ENCODE measurements at places on chromosomes 1 and 21.

DNA sequence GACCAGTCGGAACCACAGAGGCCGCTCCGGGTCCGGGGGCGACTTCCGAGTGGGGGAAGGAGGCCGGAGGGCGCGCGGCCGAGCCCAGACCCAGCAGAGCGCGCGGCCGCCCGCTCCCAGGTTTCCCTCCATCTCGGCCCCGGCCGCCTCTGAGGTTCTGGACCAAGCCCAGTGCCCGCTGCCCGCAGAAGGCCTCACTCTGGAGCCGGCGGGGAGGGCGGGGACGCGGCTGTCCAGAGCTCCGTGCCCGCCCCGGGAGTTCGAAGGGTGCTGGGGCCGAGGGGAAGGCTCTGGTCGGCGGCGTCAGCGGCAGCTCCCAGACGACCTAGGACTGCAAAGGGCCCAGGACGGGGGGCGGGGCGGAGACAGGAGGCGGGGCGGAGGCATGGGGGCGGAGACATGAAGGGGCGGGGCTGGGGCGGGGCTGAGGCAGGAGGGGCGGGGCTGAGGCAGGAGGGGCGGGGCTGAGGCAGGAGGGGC, 48.0 kb upstream of the SLC19A1 start:
- peak; percentile 52 for DNase-seq

DNA sequence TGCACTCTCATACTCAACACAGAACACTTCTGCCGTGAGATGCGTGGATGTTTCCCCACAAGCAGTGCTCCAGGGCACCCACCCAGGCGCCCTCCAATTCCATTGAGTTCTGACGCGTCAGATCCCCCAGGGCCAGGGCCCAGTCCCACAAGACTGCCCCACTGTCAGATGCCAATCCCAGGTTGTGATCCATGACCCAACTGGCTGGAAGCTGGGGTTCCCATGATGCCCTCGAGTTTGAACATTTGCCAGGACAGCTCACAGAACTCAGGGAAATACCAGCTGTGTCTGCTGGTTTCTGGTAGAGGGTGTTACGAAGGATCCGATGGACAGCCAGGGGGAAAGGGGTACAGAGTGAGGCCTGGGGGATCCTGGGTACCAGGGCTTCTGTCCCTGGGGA, 58.4 kb downstream of the AGPAT3 start:
- DNase-seq: no peak

GRCh38 chr21:28793043-28793442, 199.6 kb downstream of the LTN1 start:
- no peak for DNase-seq

- no peak for DNase-seq
Measured at GRCh38 chr1:216641669-216642460, 81.4 kb downstream of the ESRRG start.

- DNase-seq: no peak
Measured at GRCh38 chr1:51255331-51255730, 19.3 kb downstream of the RNF11 start.

GRCh38 chr1:100038660-100039287, 69.0 kb downstream of the SLC35A3 start:
- peak; percentile 76 for DNase-seq

DNA sequence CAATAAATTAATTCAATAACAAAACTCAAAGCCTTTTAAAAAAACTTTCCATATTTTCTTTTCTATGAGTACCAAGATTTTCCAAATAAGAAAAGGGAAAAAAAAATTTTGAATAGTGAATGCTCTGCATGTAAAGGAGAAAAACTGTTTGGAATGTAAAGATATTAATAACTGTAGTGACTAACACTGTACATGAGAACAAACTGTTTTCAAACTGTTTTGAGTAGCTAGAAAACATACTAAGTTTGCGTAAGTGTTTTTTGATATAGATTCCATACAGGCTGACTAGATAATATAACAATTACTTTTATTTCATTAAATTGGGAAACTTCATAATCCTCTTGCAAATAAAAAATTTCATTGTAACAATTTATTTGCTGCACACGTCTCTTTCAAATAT, 150.5 kb downstream of the DPYD start:
- no peak for DNase-seq

GRCh38 chr1:170562646-170563338, 30.8 kb downstream of the GORAB start:
- no peak for DNase-seq

- DNase-seq: no peak
Measured at GRCh38 chr1:159870704-159871103, 8.2 kb upstream of the VSIG8 start.

DNA sequence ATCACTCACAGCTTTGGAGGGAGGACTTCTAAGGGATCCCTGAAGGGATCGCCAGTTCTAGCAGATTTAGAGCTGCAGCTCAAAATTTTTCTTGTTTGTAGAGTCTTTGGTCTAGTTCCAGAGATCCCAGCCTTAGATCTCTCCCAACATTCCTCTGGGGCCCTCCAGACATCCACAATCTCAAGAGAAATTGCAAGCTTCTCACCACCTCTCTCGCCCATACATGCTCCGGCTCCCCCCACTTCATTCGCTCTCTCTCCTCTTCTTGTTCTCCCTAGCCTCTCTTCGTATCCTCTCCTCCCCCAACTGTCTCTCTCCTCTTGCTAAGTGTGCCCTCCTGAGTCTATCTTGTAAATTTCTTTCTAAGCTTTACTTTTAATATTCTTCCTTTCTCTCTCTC, 15.1 kb upstream of the TUT4 start:
- no peak for DNase-seq

DNA sequence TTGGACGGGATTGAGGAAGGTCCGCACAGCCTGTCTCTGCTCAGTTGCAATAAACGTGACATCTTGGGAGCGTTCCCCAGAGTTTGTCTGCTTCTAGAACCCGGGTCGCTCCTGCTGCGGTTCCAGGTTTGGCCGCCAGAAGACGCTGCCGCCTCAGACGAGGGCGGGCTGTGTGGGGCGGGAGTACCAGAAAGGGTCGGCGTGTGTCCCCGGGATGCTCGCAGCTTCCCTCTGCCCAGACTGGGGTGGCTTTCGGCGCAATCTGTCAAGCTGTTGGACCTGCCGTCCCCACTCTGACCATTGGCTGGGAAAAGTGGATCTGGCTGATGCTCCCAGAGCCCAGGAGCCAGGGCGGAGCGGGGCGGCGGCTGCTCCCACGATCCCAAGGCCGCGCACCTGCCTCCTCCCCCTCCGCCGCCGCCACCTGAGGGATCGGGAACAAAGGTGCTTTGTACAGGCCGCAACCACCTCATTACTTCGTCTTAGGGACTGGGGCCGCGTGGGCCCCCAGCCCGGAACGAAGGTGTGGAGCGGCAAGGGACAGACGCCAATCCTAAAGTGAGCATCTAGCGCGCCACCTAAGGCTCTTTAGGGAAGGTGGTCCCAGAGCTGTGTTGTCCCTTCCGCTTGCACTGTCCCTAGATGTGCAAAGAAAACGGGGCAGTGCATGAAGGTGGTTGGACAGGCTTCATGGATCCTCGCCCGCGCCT, 683 bp upstream of the EFNA4 start:
- DNase-seq: peak; percentile 85

DNA sequence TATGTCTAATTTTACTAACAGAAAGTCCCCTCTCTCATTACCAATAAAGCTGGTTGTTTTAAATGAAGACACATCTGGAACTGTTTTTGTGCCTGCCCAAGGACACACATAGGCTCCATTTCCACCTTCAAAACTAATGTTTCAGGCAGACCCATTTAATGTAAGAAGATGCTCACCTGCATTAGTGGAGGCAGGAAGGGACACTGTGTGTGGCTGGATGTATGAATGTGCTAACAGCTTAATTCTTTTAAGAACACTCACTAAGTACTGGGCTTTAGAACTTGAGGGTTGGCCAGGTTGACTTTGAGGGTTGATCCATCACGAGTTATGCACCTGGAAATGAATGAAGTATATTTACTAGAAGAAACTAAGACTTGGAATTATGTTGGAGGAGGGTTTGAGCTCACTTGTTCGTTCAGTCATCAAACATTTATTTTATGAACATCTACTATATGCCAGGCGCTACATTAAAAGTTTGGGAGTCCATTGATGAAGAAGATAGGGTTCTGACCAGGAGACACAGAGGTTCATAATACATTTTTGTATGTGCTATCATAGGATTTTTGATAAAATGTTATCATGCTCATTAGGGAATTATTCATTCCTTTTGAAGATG, 5.4 kb downstream of the JUN start:
- DNase-seq: no peak

DNA sequence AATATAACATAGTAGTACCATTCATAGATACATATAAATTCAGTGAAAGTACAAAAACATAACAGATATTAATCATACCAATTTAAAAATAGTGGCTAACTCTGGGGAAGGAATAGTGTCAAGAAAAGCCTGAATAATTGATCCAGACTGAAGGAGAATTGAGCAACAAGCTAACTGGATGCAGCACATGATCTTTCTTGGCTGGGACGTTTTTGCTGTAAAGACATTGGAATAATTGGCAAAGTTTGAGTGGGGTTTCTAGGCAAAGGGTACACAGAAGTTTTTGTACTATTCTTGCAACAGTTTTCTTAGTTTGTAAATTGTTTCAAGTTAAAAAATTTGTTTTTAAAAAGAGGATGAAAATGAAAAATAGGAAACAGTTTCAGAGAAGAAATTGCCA, 2.6 kb upstream of the SH3GLB1 start:
- DNase-seq: no peak

GRCh38 chr1:229665912-229666558, 40.0 kb downstream of the URB2 start:
- DNase-seq: no peak

- DNase-seq: no peak
Measured at GRCh38 chr21:19029816-19030215, 626.2 kb upstream of the TMPRSS15 start.

DNA sequence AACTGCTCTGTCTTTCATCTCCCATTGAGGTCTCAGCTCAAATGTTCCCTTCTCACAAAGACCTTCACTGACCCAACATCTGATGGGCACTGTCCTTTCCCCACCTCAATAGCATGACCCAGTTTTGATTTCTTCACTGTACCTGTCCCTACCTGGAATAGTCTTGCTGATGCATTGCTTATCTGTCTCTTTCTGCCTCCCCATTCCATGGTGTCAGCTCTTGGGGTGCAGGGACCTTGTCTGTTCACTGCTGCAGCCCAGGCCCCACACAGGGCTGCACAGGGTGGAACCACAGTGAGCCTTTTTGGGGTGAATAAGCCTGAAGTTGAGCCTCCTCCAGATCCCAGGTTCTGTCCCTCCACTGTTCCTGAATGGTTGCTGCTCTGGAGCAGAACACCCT, 414.9 kb downstream of the PTPRU start:
- no peak for DNase-seq

GRCh38 chr1:20386323-20387081, 95.8 kb downstream of the VWA5B1 start:
- no peak for DNase-seq

- no peak for DNase-seq
Measured at GRCh38 chr1:199463521-199464127, 563.9 kb upstream of the NR5A2 start.

DNA sequence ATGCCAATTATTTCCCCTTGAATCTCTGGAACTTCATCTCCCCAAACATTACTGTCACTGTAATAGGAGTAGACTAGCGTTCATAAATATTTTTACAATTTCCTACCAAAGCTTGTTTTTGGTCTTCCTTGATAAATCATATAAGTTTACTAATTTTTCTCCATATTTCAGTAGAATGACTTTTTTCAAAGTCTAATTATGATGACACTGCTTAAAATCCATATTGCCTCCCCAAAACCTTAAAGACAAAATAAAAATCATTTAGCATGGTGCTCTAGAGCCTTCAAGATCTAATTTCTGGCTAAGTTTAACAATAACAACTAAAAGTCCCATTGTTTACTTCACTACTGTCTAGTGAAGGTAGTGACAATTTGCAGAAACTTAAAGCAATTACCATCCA, 474.2 kb upstream of the CHRM3 start:
- no peak for DNase-seq

- no peak for DNase-seq
Measured at GRCh38 chr1:205748403-205749233, 1.4 kb downstream of the NUCKS1 start.

DNA sequence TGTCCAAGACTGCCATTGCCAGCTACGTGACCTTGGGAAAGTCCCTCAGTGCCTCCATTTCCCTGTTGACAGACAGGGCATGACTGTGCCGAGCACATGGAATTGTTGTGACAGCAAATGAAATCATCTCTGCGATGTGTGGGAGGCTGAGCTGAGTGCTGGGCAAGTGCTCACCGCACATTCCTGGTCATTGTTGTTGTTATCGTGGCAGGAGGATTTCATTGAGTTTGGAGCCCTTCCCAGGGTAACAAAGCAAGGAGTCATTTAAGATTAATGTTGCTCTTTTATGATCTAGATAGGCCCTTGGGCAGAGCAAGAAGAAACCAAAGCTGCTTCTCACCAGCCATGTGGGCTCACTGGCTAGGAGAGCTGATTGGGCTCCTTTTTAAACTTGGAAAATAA, 39.6 kb upstream of the ITPKB start:
- DNase-seq: peak; percentile 71

- peak; percentile 87 for DNase-seq
Measured at GRCh38 chr1:229130028-229130668, 140.8 kb upstream of the RAB4A start.

GRCh38 chr1:179058487-179059483, 23.1 kb upstream of the TOR3A start:
- no peak for DNase-seq

DNA sequence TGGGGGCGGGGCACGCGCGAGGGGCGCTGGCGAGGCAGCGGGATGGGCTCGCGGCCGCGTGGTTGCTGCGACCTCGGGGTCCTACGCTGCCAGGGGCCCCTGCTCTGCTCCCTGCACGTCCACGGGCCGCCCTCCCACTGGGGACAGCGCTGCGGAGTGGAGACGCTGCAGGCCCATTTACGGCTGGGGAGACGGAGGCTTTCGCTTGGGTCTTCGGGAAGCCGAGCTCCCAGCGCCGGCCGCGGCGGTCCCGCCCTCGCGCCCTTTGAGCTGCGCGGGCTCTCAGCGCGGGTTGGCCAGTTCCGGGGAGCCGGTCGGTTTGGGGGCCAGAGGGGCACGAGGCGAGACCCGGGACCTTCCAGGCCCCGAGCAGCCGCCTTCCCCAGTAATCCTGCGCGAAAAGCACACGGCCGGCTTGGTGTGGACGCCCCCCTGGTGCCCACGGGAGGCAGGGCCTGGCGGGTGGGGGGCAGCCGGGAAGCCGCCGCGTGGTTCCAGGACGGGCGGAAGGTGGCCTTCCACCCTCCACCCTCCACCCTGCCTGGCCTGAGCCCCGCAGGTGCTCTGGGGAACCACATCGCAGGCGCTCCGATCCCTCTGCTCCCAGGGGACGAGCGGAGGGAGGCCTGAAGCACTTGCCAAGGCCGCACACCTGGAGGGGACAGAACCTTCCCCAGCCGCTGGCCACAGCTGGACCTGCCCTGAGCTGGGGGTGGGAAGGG, 570 bp upstream of the PEX10 start:
- peak; percentile 51 for DNase-seq

- peak; percentile 53 for DNase-seq
Measured at GRCh38 chr1:48817505-48818114, 40.9 kb upstream of the BEND5 start.

- no peak for DNase-seq
Measured at GRCh38 chr1:235313931-235314678, 13.9 kb downstream of the ARID4B start.

GRCh38 chr1:207421078-207421477, 33.0 kb upstream of the CR2 start:
- no peak for DNase-seq

Data from left colon (tissue), 2 donors.